ENCODE measurements at places on chromosomes 2 and 18.

DNA sequence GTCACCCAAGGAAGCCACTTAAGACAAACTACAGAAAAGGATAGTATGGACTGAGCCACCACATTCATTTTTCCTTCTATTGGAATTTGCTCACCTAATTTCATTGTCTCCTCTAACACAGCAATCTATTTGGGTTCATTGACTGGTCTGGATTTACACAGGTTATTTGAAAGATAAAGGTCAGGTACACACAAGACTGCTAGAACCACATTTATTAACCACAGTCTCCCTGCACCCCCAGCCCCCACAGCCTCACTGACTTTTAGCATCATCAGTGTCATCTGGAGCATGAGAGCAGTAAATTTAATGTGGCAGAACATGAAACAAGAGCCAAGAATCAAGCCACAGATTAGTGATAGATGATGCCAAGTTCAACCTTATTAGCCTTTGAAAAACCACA lies 226.9 kb upstream of the GYPC start:
- no peak for DNase-seq

DNA sequence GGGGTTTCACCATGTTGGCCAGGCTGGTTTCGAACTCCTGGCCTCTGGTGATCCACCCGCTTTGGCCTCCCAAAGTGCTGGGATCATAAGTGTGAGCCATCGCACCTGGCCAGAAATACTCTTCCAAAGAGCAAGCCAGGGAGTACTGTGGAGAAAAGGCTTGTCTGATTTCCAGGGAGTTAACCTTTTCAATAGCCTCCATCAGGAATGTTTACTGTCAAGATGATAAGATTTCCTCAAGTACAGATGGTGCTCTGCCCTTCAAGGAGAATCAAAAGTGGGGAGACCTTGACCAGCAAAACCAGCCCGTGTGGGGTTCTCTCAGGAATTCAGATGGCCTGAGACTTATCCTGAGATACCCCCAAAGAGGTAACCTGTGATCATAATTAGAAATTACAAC lies 237.2 kb downstream of the PRKCE start:
- no peak for DNase-seq

DNA sequence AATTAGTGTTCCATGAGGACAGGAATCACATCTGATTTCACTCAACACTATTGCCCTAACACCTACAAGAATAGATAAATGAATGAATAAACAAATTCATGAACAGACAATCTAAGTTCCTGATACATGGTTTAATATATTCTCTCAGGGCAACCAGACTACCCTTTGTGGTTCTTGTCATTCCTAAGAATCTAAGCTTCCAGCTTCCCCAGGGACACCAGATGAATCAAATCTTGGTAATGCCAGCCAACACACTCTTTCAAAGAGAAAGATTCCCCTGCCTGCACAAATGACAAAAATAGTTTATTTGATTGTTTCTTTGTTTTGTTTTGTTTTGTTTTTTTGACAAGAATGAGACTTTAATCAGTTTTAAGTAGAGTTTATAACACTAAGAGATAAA lies 237.5 kb upstream of the CHAC2 start:
- no peak for DNase-seq

- DNase-seq: no peak
Observed at GRCh38 chr2:28163028-28163427, 229.6 kb upstream of the FOSL2 start.

- no peak for DNase-seq
Observed at GRCh38 chr18:58144671-58145285, 100.8 kb downstream of the NEDD4L start.

DNA sequence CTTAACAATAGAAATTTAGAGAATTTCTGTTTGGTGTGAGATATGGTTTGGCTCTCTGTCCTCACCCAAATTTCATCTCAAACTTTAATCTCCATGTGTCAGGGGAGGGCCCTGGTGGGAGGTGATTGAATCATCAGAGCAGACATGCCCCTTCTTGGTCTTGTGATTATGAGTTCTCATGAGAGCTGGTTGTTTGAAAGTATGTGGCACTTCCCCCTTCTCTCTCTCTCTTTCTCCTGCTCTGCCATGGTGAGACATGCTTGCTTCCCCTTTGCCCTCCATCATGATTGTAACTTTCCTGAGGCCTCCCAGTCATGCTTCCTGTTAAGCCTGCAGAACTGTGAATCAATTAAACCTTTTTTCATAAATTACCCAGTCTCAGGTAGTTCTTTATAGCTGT lies 524.7 kb upstream of the ACVR2A start:
- no peak for DNase-seq

DNA sequence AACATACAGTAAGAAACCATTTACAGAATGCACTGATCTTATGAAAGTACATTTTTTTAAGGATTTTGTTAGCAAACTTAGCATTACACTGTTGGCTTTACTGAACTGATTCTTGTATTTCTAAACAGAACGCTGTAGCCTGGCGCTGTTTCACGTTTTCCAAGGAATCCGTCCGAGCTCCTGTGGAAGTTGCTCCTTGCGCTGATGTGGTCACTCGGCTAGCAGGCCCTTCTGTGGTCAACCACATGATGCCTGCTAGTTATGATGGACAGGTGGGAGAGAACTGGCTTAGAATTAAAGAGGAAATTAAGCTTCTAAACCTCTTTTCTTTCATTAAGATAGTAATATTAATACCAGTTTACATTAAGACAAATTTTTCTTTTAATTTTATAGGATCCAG lies 76.8 kb downstream of the CEP192 start:
- no peak for DNase-seq

DNA sequence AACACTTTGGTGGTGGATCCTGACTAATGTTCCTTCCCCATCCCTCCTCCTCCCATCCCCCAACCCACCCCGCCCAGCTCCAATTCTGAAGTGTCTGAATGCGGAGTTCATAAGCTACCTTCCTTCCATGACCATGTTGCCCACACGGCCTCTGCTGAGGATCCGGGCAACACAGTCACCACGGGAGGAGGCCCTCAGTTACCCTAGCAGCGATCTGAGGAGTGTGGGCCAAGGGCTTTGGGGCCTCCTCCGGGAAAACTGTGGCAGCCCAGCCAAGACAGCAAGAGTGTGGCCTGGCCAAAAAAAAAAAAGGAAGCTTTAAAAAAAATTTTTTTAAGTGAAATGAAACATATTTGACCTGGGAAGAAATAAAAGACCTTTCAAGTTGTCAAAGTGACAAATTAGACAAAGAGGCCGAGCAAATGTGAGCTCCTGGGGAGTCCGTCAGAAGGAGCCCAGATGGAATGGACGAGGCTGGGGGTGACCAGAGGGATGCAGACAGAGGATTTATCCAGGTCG lies 169.0 kb upstream of the PKDCC start:
- no peak for DNase-seq

- DNase-seq: no peak
Observed at GRCh38 chr18:39051013-39051412, 1485.4 kb upstream of the CELF4 start.

GRCh38 chr2:186984966-186985365 lies 136.0 kb upstream of the ZSWIM2 start:
- no peak for DNase-seq

DNA sequence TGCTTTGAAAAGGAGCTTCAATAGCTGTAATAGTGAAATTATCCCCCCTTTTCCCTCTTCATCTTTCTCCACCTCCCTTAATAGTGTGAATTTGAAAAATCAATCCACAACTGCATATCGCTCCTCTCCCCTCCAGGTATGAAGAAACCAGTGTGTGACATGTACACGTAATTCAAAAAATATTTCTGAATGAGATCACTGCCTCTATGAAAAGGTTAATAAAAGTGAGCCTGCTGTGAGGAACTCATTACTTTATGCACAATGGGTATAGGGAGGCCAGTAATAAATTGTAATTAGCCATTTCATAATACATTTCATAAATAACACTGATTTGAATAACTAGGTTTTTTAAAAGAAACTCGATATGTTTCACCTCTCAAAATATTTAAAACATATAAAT lies 209.0 kb upstream of the KYNU start:
- DNase-seq: no peak

DNA sequence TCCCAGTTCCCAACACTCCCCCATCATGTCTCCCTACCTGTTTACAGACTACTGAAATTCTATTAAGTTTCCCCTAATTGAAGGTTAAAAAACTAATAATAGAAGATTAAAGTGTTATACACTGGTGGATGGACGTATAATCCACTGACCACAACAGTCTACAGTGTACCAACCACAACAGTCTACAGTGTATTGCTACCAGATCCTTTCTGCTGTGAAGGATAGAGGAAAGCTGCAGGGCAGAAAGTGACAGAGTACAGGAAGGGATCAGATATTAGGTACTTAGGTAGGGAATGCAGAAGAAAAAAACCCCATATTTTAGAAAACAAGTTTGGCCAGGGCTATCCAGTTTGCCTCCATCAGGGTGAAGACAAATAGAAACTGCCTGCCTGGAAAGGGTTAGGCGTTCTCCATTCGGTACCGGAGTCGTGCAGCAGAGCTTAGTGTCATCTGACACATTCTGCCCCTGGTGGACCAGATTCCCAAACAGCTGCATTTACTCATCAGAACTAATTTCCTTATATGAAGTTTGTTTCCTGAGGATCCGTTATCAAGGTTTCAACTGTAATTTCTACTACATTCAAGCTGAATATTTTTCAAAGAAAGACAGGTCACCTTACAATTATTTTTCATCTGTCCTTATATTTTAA lies 49.9 kb downstream of the KLF7 start:
- no peak for DNase-seq

DNA sequence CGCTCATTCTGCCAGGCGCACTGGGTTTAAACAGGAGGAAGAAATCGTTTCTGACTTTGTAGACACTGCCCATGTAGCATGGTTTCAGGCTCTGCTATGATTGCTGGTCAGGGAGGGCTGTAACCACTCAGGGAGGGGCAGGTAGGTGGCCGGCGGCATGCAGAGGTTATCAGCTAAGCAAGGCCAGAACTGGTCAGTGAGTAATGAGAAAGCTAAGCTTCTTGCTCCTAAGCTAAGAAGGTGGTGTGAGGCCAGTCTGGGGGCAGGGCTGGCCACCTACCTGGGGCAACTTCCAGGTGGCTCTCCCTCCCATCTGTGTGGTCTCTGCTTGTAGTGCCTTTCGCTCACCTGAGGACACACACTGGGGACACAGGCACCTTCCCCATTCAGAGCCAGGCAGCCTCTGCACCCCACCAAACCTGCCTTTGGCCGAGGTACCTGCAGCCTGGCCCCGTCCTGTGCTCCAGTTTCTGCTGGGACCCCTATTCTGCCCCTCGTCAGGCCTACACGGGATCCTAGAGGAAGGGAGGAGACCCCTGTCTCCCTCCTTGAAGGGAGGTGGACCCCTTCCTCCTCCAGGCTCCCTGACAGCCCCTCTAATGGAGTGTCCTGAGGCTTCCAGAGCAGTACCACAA lies 195.9 kb downstream of the SEPTIN10 start:
- DNase-seq: no peak

- DNase-seq: peak; percentile 12
Observed at GRCh38 chr2:12036640-12036983, 290.2 kb downstream of the LPIN1 start.

DNA sequence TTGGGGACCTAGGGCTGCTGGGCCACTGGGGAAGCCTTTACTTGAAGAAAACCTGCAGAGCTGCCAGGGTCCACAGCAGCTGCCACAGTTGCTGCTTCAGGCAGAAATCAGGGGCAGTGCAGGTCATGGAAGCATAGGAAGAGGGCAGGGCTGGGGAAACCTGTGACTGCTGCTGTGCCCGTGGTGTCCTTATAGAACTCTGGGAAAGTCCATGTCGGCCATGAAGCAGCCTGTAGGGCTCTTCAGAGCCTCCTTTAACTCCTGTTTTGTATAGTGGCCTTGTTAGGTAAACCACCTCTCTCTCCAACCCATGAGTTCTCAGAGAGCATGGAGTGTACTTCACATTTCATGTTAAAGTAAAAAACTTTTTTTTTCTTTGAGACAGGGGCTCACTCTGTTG lies 62.1 kb downstream of the SMAD4 start:
- no peak for DNase-seq

GRCh38 chr18:75053028-75053629 lies 155.8 kb downstream of the PTGR3 start:
- DNase-seq: no peak

DNA sequence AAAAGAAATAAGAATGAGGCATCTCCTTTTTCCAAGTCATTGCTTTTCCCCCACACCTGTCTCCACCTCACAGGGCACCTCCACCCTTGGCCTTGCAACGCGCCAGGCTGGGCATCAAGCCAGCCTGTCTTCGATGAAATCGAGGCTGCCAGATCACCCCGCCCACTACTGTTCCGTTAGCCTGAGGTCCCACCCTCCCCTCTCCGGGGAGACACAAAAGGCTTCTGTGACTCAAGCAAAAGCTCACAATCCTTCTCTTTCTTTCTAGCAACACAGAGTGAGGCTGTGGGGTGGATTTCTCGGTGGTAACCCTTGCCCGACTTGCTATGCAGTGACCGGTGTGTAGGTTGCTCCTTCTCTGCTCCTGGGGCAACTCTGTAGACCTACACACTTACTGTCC lies 9.9 kb downstream of the TNP1 start:
- DNase-seq: peak; percentile 58

All from CD4-positive, alpha-beta T cell treated with Interleukin-17A for 4 hours (primary cell).